ENCODE measurements at places on chromosomes 1 and 21.
A peak's percentile ranks its signal among the peaks of the same experiment; 100 is the strongest.

- no peak for DNase-seq
Observed at GRCh38 chr1:92980732-92981647, 19.7 kb upstream of the DIPK1A start.

DNA sequence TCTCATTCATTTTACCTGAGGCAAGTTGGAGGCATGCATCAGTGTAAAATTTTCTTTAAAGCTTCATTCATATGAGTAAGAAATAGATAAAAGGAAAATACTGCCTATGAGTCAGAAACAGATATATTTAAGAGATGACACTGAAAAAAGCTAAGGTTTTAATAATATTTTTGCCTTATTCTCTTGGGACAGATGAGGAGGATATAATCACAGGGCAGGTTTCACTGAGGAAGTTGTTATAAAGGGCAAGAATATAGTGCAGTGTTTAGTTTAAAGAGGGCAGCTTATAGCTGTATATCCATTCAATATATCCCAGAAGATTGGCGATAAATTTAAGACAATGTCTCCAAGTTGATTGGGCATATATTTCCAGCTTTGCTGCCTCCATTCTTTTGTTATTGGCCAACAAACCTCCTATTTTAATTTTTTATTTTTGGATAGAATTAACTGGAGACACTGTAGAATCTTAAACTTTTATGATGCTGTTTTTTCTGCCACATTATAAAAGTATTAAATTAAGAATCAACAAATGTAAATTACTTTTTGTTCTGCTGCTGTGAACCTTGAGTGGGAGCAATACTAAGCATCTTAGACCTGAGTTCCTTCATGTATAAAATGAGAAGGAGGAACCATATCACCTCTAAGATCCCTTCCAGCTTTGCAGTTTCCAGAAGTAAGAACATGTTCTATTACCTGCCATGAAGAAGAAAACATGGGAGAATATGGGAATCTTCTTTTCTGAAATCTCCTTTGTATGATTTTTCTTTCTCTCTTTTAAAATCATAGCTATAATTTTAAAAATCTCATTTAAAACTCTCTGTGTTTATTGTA is 171.6 kb downstream of the S1PR1 start:
- DNase-seq: no peak

- peak; percentile 23 for DNase-seq
Observed at GRCh38 chr1:205190845-205191577, 20.5 kb downstream of the DSTYK start.

DNA sequence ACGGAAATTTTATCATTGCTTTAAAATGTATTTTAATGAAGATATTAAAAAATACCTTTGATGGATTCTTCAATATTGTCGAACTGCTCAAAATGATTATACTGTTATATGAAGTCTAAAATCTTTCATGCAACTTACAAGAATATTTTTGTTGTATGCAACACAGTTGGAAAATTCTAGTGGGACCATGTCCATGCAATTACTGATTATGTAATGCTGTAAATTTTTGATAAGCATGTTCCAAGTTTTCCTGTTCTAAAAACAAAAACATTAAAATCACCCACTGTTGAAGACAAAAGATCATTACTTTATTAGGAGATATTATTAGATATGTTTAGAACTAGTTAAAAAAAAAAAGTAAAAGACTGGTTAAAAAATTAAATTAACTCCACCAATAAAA is 132.8 kb downstream of the NFIA start:
- no peak for DNase-seq

DNA sequence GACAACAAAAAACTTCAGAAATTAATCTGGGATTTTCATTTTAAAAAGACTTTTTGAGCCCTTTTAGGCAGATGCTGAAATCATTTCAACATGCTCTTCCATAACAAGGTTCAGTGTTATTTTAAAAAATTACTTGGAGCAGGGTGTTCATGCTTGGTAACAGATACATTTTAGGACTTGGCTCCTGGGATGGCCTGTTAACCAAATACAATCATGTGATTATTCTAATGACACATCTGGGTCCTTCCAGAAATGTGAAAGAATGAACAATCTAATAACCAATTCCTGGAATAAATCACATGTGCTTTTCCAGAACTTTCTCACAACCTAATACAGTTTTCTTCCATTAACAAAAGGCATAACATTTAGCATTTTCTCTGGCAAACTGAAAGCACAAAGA is 379.8 kb upstream of the RUNX1 start:
- DNase-seq: no peak
